Stimulated activated CD4-positive, alpha-beta T cell treated with anti-CD3 and anti-CD28 coated beads, Interleukin-1b, Interleukin-23, amount 100 ng/mL, for 1 hour (primary cell): ENCODE measurements at places on chromosomes 3 and 15.

DNA sequence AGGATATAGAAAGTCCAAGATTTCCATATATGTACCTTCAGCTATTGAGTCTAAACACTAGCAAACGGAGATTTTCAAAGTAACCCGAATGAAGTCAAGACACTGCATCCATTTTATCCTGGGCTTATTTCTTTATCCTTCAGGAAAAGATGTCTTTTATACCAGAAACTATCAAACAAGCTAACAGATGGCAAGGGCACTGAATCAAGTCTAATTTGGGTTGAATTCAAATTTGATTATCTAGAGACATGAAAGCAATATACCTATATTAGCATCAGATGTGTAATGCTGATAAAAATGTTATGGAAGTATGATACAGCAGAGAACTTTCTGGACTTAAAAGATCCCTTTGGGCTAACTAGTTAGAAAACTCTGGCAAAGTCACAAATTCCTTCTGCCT lies 138.3 kb upstream of the TSPAN3 start:
- no peak for DNase-seq

GRCh38 chr3:170211668-170212067 lies 10.6 kb upstream of the PRKCI start:
- no peak for DNase-seq

DNA sequence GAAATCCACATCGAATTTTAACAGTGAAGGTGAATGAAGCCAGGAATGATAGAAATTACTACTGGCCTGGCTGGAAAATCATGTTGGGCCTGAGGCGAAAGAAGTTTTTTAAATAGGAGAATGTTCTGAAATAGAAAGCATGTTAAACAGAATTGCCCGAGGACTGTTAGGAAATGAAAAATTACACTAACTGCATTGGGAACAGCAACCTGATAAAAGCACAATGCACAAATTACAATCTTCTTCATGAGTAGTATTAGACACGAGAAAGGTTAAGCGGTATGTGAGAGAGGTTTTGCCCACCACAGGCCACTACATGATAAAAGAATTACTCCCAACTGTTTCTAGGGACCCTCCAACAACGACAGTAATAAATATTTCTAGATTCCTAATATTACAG lies 18.9 kb downstream of the GBE1 start:
- DNase-seq = no peak

GRCh38 chr15:55823191-55823670 lies 80.3 kb upstream of the PRTG start:
- no peak for DNase-seq

DNA sequence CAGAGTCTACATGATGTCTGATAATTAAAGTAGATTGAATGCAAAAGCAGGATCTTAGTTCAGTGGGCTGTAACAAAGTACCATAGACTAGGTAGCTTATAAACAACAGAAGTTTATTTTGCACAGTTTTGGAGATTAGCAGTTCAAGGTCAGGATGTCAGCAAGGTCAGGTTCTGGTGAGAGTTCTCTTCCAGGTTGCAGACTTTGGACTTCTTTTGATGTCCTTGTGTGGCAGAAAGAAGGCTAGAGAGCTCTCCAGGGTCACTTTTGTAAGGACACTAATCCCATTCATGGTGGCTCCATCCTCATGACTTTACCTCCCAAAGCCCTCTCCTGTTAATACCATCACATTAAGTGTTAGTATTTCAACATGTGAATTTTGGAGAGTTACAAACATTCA lies 12.1 kb downstream of the FYTTD1 start:
- no peak for DNase-seq

GRCh38 chr3:18132991-18133390 lies 292.1 kb downstream of the SATB1 start:
- DNase-seq = no peak

DNA sequence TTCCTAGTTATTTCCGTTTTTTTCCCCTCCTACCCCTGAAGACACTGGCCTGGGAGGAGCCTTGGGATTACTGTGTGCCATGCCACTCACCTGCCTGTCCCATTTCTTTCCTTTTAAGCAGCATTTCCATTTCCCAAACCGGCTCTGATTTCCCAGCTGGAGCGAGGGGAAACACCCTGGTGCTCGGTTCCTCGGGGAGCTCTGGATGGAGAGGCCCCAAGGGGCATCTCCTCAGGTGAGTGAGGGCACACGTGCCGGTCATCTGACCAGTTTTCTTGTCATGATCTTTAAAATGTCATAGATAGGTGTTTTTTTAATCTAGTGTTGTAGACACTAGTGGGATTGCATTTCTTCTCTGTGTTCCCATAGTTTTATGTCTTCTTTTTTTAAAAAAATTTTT lies 2.7 kb downstream of the ZNF662 start:
- DNase-seq = no peak

- no peak for DNase-seq
These were observed 36.7 kb upstream of the CP start for GRCh38 chr3:149258298-149258697.

DNA sequence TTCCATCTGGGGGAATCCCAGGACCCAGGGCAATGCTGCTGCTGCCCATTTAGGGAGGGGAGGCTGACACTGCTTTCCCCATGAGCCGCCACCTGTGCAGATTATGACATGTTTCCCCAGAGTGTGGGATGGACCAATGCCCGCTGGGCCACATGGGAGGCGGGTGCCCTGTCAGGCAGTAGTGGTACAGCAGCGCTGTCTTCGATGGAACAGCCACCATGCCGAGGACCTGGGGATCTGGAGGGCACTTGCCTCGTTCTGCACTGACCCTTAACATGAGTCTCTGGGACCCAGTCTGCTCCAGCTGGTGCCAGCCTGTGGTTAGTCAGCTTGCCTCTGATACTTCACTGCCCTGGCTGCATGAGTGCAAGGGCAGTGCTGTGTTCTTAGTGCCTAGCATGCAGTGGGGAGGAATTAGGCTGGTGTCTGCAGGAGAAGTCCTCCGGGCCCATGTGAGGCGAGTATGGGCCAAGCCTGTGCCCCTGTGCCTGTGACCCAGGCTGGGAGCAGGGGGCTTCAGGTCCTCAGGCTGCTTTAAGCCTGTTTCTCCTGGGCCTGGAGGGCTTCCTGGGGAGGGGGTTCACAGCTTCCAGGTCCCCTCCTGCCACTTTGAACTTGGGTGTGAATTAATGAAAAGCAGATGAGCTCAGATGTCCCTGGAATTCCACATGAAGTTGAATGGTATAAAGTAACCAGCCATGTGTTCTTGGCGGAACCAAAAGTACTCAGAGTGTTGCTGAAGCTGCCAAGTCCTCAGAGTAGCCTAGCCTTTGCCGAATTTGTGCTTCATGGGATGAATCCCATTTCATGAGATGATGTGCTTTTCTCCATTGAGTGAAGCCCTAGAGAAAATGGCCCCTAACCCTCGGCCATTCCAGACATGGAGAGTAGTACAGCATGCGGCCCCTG lies 22.9 kb downstream of the KLF13 start:
- DNase-seq = no peak
